ENCODE measurements at places on chromosomes 16 and 17.

DNA sequence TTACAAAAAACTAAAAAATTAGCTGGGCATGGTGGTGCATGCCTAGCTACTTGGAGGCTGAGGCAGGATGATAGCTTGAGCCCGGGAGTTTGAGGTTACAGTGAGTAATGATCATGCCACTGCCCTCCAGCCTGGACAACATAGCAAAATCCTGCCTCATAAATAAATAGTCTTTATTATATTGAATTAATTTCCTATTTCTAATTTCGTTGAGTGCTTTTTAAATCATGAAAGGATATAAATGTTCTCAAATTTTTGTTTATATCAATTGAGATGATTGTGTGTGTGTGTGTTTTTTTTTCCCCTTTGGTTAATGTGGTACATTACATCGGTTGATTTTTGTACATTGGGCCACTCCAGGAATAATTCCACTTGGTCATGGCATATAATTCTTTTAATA, 32.0 kb upstream of the AQP8 start:
- DNase-seq, result no peak

DNA sequence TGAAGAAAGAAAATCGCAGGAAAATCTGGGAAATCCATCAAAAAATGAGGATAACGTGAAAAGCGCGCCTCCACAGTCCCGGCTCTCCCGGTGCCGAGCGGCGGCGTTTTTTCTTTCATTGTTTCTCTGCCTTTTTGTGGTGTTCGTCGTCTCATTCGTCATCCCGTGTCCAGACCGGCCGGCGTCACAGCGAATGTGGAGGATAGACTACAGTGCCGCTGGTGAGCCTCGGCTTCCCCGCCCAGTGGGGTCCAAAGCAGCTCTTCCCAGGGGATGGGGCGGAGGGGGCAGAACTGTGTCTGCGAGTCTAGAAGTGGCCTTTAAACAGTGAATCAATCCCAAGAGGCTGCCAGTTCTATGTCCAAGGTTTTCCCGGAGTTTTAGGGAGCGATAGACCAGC, 19.8 kb downstream of the FAM234A start:
- no peak for DNase-seq

GRCh38 chr16:89422527-89422904, 67.8 kb downstream of the ANKRD11 start:
- DNase-seq, result no peak

DNA sequence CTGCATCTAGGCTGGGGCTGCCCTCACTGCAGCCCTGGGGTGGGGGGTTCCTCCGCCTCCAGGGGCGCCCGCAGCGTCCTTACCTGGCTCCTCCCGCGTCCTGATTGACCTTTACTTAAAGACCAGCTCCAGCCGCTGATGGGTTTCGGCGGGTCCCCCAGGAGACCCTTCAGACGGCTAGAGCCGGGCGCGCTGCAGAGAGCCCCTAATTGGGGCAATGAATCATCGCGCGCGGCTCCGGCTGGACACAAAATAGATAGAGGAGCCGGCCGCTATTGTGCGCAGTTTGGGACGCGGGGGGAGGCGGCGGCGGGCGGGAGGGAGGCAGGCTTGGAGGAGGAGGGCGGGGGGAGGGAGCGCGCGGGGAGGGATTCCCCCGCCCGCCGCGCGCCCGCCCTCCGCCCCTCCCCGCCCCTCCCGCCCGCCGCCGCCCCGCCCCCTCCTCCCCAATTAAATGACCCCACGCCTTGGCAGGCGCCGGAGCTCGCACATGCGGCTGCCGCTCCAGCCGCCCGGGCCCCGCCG, 56.5 kb upstream of the CIBAR2 start:
- DNase-seq, result no peak

DNA sequence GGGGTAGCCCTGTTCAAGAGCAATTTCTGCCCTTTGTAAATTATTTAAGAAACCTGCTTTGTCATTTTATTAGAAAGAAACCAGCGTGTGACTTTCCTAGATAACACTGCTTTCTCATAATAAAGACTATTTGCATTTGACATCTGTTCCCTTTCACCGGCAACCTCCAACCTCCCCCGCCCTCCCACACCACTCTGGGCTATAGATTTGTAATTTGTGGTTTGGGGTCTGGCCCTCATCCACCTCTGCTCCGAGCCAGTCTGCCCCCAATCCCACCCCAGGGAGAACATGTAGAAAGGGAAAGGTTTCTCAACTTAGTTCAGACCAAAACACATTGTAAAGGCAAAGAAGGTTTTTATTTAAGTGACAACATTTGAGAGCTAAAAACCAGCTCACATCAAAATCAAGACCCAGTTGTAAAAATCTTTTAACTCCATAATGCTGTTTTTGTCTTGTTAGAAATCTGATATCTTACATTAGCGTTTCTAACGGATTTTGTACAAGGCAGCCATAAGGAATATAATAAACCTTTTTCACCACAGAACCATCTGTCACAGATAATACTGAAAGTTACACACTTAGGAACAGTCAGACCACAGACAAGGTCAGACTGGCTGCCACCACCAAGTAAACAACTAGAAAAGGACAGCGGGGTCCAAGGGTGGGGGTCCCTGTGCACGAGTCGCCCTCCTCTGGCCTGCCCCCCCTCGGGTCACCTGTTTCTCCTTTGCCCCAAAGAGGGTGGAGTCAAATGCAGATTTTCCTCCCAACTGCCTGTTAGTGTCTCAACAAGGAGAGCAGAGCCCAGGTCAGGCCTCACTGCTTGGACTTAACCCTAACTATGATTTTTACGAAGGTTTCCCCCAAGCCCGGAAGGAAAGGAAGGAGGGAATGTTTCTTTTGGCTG, 6.9 kb downstream of the PIMREG start:
- DNase-seq, result no peak

GRCh38 chr16:47886631-47887415, 269.0 kb downstream of the ABCC12 start:
- no peak for DNase-seq

DNA sequence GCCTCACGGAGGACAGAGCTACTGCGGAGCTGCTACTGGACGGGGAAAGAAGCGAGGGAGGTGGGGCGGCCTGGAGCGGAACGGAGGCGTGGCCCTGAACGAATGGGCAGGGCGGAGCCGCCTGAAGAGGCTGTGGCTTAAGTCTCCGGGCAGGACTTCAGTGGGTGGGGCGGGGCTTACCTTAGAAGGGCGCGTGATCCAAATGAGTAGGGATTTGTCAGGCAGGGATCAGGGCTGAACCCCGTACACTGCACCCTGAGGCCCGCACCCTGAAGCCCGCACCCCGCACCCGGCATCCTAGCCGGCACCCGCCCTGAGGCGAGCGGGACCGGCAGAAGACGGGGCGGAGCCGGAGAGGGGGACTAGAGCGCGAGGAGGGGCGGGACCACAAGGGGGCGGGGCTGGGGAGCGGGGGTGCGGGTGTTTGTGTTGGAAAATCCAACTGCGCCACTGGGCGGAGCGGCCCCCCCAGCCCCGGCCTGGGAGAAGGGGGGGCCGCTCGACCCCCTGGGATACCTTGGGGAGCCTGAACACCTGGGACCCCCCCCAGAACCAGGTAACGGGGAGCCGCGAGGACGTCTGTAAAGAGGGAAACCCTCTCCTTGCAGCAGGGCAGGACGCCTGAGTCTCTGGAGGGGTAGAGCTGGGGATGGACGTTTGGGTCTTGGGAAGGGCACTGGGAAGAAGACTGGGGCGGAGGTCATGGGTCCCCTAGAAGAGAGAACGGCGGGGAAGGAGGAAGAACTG, at the start of gene KDM6B:
TSS of gene KDM6B (plus strand) at position 423 of the 747 bp plus-strand sequence. CDS start 11,338 bp downstream, outside the sequence.
- DNase-seq, result no peak

DNA sequence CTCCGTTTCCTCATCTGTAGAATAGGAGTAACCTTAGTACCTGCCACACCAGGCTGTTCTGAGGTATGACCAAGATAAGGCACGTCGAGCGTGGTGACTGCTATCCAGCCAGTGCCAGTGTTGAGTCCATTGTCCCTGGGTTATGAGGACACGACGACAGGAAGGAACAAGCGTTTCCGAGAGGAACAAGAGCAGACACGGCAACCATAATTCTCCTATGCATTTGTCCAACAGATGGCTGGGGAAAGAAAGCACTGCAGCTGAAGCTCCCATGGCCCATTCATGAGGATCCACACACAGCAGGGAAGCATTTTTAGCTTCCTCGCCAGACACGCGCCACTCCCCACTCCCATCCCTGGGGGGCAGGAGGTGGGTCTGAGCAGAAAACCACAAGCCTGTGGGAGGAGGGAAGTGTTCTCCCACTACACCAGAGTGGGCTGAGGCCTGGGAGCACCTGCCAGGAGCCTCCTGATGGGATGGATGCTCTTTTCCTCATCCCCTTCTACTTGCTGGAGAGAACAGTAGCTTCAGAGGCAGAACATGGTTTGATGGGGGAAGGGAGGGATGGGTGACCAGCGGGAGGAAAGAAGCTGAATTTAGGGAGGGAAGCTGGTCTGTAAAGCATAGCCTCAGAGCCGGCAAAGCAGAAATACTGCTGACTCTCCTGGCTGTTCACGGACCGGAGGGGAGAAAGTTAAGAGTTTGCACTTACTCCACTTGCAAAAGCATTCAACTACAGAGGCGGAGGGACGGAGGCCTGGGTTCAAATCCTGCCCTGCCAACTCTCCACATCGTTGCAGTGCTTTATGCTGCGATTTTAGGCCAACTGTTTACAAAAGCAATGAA, 2.7 kb downstream of the COTL1 start:
- DNase-seq, result no peak

- DNase-seq, result no peak
These were observed 437.7 kb downstream of the HS3ST3B1 start for GRCh38 chr17:14738652-14738988.

DNA sequence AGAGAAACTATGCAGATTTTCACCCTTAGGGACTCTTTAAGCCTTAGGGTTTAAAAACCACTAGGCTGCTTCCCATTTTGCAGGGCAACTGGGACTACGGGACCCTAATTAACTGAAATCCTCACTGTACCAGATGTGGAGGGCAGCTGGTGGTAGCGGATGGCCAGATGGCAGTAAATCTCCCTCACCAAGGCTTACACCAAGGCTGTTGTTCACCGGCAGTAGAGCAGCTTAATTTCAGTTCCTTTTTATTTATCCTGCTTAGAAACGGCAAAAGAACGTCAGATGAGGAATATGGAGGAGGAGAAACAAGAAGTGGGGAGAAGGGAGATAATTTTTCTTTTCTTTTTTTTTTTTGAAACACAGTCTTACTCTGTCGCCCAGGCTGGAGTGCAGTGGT, 6.5 kb downstream of the ABHD15 start:
- DNase-seq, result no peak

GRCh38 chr16:28883221-28883996, 5.1 kb downstream of the ATP2A1 start:
- no peak for DNase-seq

DNA sequence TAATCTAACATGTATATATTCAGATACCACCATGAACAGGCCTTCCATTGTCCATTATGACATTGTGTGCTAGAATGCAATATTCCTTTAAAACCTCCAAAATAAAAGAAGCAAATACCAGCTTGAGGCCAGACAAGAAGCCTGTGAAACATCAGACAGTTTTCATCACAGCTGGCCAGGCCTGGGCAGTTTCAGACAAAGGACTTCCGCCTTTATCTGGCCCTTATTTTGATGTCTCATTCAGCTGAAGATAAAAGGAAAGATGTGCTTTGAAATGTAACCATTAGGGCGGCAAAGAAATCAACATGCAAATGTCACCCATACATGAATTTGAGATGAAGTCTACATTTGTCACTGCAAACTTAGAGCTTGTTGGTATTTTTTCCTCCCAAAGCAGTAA, 737.5 kb downstream of the KCNJ2 start:
- no peak for DNase-seq

- no peak for DNase-seq
These were observed 181.1 kb downstream of the CCDC182 start for GRCh38 chr17:57563958-57564357.

DNA sequence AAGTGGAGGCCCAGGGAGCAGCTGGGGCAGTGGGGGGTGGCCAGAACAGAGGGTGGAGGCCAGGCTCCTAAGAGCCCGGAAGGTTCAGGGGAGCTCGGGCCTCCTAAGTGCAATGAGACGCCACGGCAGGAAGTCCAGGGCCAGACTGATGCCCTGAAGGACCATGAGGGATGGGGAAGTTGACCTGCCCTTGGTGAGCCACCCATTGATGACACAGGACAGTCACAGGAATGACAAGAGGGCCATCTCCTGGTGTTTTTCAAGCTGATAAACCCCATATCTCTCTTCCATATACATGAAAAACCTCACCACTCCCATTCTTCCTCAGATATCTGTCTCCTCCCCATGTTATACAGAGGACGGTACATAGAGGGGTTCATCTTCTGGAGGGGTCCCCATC, 5.8 kb upstream of the MRPL58 start:
- DNase-seq, result no peak

DNA sequence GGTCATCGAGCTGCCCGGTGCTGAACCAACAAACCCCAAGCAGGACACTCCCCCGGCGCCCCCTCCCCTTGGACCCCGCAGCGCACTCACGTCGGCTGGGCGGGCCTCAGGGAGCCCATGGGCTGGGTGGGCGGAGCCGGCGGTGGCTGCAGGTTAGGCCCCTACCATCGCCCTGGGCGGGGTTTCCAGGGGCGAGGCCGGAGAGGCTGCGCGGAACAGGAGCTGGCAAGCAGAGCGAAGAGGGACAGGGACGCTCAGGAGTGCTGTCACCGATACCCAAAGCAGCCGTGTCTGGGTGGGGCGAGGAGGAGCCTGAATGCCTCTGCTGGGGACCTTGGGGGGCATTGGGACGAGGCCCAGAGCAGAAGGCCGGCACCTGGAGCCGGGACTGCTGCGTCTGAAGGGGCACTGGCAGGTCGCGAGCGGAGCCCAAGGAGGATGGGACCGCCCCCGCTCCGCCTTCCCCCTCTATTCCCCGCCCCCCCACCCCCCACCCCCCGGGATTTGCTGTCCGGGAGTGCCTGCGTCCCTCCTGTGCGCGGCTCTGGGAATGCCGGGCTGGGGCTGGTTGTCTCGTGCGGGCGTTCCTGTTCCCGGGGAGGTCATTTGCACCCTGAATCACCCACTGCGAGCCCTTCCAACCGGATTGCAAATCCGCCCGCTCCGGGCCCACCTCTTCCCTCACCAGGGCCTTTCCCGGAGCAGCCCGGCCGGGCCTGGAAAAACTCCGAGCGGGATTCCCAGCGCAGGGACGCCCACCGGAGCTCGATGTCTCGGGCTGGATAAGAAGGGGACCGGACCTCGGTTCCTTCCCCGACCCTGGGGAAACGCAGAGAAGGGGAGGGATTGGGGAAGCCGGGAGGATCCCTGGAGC, 902 bp downstream of the ARHGAP27 start:
- peak; percentile 44 for DNase-seq

- no peak for DNase-seq
These were observed 3.4 kb downstream of the TRADD start for GRCh38 chr16:67156143-67156844.

DNA sequence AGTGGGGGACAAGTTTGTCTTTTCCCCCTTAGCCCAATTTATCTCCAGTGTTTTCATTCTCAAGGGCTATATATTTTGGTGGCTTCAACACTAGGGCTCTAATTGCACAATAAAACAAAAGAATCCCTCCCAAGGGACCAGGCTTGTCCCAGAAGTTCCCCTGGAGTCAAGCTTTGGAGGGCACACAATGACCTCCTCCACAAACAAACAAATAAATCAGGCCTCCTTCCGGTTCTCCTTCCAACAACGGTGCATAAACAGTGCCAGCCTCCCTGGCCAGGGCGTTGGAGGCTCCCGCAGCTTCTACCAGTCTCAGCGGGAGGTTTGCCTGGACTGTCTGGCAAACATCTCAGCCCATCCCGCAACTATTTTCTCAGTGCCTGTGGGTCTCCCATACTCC, 188.0 kb upstream of the FOXF1 start:
- DNase-seq, result no peak

GRCh38 chr17:32941419-32942032, 13.6 kb downstream of the TMEM98 start:
- DNase-seq, result no peak

- DNase-seq, result no peak
These were observed 61.5 kb downstream of the MYOCD start for GRCh38 chr17:12727076-12727760.

GRCh38 chr16:21120976-21121520, 29.6 kb downstream of the DNAH3 start:
- no peak for DNase-seq
